Effector CD4-positive, alpha-beta T cell (primary cell): ENCODE measurements at places on chromosomes 7 and 10.

DNA sequence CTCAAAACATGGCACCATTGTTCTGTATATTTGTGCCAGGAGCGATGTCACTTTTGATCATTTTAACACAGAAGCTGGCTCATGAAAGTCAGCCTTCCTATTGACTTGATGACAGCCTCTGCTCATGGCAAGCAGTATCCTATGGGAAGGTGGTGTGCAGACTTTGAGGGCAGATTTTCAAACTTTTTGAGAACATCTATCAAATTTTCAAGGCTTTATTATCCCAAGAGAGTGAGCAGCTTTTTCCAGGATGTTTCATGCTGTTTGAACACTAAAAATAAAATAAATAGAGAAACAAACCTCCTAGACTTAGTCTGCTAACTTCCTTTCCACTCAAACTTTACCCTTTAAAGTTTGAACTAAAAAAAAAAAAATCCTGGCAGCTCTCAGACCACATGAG is 20.3 kb downstream of the FAM13C start:
- DNase-seq = no peak

DNA sequence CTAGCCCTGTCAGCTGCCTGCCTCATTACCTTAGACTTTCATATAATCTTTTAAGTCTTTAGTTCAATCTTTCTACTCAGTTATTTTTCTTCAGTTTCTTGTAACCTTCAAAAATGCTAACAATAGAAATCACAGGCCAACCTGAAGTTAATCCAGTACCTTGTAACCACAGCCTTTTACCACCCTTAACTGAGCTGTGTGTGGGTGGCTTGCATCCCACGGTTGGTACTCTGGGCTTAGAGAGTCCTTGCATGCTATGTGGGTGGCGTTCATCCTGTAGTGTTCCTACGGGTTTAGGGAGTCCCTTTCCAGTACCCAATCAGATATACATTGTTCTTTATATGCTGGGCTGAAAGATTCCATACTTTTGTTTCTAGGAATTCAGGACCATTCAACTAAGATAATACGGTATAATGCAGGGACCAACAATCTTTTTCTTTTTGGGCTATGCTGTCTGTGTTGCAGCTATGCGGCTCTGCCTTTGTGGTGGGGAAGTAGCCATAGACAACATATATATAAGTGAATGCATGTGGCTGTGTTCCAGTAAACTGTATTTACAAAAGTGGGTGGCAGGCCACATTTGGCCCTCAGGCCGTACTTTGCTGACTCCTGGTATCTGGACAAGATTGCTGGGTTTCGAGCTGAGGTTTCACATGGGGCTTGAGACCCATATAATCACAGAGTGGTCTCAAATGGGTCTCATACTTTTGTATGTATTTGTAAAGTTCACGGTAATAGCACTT is 280.8 kb upstream of the LRGUK start:
- no peak for DNase-seq

GRCh38 chr7:100091411-100092181 is 2.8 kb downstream of the COPS6 start:
- DNase-seq = no peak

GRCh38 chr10:116833986-116834985 is 15.0 kb upstream of the ENO4 start:
- DNase-seq = no peak

DNA sequence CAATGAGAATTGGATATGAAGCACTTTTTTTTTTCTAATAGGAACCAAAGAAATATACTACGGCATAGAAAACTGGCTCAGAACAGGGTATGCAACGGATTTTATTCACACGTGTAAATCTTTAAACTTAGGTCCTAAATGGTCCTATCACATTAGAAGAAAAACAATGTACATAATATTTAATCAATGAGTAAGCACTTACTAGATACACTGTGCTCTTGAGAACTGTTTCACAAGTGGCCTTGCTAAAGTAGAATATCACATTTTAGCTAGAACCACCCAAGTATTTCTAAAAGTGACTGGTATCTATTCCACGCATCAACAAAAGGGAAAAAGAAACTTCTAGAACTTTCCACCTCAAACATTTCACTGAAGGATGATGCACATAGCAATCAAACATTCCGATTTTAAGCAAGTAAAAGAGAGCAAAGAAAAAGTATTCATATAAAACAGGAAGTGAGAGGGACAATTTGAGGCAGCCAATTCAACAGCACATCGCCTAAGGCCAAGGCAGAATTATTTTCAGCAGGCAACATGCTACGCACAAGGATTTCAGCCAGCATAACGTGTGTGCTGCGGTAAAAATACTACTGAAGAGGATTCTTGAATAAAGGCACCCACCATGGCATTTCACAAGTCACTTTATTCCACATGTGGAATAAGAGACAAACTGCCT is 55.8 kb downstream of the PARD3 start:
- no peak for DNase-seq
